ENCODE measurements at places on chromosomes 12 and 14.

- DNase-seq = no peak
Observed at GRCh38 chr12:2833810-2834209, 1.0 kb downstream of the NRIP2 start.

DNA sequence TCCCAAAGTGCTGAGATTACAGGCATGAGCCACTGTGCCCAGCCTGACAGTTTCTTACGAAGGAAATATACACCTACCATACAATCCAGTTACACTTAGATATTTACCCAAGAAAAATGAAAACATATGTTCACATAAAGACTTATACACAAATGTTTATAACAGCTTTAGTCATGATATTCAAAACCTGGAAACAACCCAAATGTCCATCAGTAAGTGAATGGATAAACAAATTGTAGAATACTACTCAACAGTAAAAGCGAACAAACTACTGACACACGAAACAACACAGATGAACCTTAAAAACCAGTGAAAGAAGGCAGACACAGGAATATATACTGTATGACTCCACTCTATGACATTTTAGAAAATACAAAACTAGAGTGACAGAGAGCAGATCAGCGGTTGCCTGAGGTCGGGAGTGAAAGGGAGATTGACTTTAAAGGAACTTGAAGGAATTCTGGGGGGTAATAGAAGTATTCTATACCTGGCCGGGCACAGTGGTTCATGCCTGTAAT, 83.6 kb downstream of the SPRING1 start:
- DNase-seq = no peak

DNA sequence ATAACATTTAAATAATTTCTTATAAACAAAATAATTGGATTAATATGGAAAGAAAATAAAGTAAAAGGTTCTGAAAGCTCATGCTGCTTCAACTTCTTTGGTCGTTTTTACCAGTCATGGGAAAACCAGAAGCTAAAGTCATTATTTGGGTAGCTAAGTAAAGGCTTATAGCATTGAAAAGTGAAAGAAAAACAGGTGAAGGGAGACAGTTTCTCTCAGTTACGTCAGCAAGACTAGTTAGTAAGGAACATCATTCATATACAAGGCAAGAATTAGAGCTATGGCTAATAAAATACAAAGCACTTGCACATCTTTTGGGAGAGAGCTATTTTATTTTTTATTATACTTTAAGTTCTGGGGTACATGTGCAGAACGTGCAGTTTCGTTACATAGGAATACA, 170.3 kb upstream of the SYT10 start:
- no peak for DNase-seq

DNA sequence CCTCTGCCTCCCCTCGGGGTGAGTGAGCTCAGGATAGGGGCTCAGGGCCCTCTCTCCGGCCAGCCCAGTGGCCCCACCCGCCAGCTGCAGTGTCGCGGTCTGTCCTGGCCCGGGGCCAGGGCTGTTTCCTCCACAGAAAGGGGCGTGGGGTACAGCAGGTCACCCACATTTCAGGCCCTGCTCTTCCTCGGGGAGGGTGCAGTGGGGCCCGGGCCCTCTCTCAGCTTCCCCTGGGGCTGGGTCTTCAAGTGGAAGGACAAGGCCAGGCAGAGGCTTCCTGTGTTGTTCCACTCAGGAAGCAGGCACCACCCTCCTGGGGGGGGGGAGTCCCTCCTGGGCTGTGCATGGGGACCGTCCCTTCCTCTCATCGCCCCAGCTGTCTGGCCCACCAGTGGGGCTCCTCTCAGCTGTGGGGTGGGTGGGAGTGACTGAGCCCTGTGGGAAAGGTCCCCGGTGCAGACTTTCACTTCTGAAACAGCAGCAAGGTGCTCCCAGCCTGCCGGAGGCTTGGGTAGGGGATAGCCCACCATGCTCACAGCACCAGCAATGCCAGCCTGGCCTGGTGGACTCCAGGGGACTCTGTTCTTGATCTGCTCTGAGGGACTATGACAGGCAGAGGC, 3.7 kb downstream of the GPR132 start:
- DNase-seq = no peak

DNA sequence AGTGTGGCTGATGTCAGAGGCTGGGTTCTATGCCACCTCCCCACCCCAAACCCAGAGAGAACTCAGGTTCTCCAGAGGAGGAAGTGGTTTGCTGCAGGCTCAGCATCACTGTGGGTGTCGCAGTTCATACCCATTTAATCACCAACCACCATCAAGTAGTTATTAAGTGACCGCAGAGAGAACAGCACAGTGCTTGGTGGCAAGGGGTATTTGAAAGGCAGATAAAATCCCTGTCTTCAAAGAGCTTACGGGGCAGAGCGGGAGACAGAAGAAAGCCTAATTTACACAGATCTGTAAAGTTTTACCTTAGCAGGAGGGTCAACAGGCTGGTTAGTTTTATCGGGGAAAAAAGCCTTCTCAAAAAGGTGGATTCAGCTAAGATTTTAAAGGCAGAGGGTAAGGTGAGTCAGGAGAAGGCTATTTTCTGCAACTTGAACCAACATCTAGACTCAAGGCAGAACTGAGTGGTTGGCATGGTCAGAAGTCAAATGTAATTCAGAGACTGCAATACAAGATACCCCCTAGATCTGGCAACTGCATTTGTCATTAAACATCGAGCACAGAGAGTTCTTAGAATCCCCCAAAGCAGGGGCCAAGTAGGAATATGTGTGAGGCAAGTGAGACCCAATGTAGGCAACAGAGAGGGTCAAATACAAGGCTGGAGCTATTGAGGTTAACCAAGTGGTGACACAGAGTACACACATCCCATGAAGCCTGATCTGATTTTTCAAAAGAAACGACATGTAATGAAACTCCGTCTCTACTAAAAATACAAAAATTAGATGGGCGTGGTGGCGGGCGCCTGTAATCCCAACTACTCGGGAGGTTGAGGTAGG, 13.2 kb downstream of the PXN start:
- peak; percentile 54 for DNase-seq

GRCh38 chr12:47282206-47282605, 202.4 kb upstream of the AMIGO2 start:
- no peak for DNase-seq

GRCh38 chr12:52691841-52692150, 11.5 kb downstream of the KRT77 start:
- DNase-seq = no peak

DNA sequence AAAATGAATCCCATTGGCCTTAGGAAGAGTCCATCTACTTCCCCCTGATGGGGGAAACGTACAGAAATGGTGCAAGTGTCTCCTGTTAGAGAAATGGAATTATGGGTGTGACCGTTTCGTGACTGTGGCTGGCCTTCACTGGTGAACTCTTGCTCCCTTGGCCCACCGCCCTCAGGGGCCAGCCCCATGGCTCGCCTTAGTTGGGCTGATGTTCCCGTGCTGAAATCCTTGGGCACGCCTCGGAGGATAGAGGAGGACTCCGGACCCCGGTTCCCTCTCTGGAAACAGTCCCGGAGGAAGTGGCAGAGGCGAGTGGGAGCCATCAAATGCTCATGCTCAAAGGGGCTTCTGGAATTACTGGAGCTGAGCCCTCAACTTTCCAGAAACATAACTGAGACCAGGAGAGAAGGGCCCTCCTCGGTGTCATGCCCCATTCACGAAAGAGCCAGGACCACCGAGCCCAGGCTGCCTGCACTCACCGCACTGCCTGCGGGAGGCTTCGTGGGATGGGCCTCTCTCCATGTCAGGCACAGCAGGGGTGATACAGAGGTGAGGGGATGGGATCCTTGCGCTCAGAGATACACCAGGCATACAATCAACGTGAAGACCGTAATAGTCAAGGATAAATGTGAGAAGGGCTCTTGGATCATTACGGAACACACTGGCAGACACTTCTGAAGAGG, 10.1 kb upstream of the CACNA2D4 start:
- DNase-seq = no peak

- DNase-seq = no peak
Observed at GRCh38 chr14:77424862-77425261, 1.5 kb upstream of the NOXRED1 start.

DNA sequence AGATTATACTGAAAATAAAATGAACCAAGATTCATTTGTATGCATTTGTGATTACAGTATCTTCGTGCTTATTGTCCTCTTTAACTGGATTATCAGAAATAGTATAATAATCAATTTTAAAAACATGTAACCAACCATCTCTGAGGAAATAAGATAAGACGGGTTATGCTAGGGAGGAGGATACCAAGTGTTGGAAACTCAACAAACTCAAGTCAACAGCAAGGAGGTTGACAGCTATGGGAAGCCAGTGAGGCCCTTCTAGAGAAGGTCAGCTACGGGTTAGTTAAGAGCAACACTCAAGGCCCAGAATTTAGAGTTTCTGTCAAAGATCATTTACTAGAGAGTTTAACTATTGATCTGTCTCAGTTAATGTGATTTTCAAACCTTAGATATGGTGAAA, 137.2 kb downstream of the PDZRN4 start:
- DNase-seq = no peak

- DNase-seq = no peak
Observed at GRCh38 chr12:121514184-121514742, 66.6 kb downstream of the KDM2B start.

DNA sequence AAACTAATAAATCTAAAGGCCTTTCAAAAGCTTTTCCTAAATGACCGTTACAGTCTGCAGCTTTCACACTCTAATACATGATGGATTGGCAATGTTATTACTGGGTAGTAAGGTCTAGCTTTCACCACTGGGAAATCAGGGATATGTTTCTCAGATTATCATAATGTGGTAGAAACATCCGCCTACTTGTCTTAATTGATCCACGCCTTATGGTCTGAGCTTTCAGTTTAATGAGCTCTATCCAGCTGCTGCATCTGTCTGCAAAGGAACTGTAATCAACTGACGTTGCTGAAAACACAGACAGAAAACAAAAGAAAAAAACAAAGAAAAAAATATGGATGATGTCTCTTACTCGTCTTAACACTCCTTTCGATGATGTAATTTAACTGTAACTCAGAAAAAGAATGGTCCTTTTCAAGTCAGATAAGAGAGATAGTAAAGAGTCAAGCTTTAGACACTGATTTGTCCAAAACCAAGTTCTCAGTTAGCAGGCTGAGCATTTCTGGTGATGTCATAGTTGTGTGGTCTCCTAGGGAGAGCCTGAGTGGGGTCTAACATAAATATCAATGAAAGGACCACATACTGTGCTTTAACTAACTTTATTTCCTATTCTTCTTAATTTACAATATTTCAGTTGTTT, 85.9 kb downstream of the C2CD5 start:
- DNase-seq = no peak

- DNase-seq = no peak
Observed at GRCh38 chr14:37034410-37035285, 137.8 kb downstream of the SLC25A21 start.

- no peak for DNase-seq
Observed at GRCh38 chr12:54734196-54734950, 86.2 kb upstream of the DCD start.

GRCh38 chr14:94278731-94279130, 14.3 kb downstream of the SERPINA10 start:
- DNase-seq = no peak

GRCh38 chr12:87246726-87247125, 782.5 kb downstream of the C12orf50 start:
- DNase-seq = no peak

GRCh38 chr12:49344486-49345050, 2.1 kb upstream of the DNAJC22 start:
- no peak for DNase-seq

DNA sequence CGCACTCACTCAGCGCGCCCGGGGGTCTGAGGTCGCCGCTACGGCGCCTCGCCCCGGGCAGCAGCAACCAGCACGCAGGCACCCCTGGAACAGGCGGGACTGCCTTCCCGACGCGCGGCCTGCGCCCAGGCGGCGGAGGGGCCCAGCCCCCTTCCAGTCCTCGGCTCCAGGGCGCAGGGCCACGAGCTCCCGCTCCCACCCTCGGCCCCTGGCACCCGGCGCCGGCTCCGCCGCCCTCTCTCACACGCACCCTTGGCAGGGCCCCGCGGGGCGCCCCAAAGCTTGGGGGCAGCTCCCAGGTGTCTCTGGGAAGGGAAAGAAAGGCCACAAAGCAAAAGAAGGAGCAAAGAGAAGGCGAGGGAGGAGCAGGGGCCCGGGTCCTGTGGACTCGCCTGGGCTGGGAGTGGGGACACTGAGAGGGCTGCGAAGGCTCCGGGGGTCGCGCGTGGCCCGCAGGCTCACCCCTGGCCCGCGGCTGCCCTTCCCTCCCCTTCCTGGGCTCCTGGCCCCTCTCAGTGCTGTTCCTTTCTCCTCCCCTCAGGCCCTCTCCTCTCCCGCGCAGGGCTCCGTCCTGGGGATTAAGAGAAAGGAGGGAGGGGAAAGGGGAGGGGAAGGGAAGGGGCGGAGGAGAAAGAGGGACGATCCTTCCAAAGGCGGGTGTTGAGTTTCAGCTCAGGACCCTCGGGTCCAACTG, 907 bp upstream of the EFS start:
- no peak for DNase-seq

DNA sequence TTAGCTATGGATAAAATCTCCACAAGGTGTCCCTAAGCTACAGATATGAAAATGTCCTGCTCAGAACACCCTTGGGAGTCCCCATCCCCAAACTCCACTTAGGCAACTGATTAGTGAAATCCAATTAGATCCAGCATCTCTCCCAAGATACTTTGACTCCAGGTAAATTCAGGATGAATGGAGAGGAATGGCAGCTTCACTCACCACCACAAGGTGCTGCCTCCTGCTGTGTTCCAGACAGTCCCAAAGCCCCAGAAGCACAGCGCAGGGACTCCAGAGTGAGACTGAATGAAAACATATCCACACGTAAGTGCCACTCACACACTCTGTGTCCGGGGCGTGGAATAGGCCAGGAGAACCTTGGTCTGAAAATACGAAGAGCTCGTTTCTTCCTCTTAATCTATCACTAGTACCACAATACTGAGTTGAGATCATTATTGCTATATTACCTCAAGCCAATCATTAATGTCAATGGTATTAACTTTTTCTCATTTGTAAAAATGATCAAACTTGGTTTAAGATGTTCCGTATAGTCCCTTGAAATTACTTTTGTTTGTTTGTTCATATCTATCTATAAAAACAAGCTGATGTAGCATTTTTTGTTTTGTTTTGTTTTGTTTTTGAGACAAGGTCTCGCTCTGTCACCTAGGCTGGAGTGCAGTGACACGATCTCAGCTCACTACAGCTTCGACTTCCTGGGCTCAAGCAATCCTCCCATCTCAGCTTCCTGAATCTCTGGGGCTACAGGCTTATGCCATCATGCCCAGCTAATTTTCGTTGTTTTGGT, 70.0 kb upstream of the BICD1 start:
- no peak for DNase-seq

GRCh38 chr12:71719647-71720370, 33.9 kb downstream of the TMEM19 start:
- no peak for DNase-seq

DNA sequence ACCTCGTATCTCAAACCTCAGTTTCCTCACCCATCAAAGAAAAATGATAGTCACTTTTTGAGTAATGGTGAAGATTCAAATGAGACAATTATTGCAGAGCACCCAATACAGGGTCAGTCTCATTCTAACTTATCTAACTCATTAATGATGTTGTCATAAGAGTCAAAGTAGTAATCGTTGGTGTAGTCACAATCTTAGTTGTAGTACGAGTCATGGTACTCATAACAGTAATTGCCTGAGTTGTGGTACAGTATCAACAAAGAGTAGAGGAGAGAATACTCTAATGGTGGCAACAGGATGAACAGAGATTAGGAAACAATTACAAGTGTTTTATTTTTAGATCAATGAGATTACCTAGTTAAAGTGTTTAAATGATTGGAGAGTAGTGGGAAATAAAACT, 93.6 kb upstream of the TMTC2 start:
- DNase-seq = no peak
